ENCODE measurements at places on chromosomes 5 and 9.

- no peak for DNase-seq
These were observed 24.0 kb downstream of the ZDHHC11B start for GRCh38 chr5:760363-761058.

- no peak for DNase-seq
These were observed 39.5 kb downstream of the ADAMTS12 start for GRCh38 chr5:33852319-33852718.

DNA sequence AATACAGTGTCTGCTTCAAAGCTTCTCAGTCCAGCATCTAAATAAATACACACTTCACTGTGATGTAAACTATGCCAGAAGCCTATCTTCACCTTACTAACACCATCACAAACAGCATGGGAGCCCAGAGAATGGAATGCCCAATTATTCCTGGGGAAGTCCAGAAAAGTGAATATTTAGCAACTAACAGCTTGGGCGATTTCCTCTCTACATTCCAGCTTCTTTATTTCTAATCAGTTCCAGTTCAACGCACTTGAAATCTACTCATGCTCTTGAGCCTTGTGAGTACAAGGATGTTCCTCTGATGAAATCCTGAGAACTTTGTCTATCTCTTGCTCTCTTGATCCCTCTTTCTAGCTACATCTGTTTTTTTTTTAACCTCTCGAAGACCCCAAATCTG, 100.4 kb upstream of the C9orf72 start:
- no peak for DNase-seq

- no peak for DNase-seq
These were observed 289.9 kb downstream of the KCTD16 start for GRCh38 chr5:144460600-144460999.

- DNase-seq: no peak
These were observed 525 bp upstream of the AK3 start for GRCh38 chr9:4741365-4742089.

DNA sequence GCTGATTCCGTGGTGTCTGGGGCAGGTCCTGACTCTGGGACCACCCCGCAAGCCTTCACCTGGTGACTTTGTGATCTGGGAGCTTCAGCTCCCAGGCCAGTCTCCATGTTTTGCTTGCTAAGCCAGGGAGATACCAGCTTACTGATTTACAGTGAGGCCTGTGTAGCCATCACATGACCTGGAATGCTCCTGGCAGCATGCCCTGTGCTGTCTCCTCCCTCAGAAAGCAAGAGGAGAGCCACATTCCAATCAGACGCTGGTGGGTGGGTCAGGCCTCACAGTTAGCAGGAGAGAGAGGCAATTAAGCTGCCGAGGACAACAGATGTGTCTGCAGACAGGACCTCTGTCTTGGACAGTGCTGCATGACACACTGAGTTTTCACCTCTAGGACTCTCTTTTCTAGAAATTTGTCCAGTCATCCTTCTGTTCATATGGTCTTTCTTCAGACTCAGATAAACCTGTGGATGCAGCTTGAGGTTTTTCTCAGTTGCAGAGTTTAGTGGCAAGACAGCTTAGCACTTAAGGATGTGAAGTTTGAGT, 24.4 kb upstream of the GRPEL2 start:
- no peak for DNase-seq

GRCh38 chr9:71986900-71987299, 73.5 kb downstream of the C9orf57 start:
- no peak for DNase-seq

- no peak for DNase-seq
These were observed 44.8 kb downstream of the PHF2 start for GRCh38 chr9:93620881-93621820.

DNA sequence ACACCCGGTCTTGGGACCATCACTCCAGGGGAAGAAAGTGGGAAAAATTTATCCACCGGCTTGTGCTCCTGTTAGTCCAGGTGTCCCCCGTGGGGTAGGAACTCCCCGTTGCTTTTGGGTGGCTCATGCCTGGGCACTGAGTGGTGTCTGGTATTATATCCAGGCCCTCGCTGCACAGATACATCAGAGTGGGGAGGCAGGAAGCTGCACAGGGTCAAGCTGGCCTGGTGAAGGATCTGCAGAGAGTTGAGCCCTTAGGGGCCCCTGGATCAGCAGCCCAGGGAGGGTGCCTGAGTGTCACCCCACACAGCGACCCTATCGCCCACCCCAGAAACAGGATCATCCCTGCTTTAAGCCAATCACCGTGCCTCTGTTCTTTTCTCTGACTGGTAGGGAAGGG, 24.4 kb upstream of the COL5A1 start:
- no peak for DNase-seq

DNA sequence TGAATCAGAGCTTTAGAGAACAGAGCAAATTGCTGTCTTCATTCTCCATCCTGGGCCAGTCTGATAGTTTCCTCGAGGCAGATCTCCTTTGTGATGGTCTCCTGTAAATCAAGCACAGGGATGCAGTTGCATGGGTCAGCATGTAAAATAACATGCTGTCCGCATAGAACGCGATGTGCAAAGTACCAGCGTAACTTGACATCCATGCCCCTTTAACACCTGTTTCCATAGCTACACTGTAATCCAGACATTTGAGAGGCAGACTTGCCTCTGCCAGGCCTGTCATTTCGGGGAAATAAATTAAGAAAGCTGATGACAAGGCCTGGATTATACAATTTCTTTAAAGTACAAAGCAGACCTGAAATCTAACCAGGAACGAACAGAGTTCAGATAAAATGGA, 413.5 kb downstream of the TLE4 start:
- DNase-seq: no peak

- no peak for DNase-seq
These were observed 27.2 kb downstream of the CCDC69 start for GRCh38 chr5:151196556-151197290.

- DNase-seq: no peak
These were observed 27.9 kb downstream of the ERCC6L2 start for GRCh38 chr9:95903398-95903797.

DNA sequence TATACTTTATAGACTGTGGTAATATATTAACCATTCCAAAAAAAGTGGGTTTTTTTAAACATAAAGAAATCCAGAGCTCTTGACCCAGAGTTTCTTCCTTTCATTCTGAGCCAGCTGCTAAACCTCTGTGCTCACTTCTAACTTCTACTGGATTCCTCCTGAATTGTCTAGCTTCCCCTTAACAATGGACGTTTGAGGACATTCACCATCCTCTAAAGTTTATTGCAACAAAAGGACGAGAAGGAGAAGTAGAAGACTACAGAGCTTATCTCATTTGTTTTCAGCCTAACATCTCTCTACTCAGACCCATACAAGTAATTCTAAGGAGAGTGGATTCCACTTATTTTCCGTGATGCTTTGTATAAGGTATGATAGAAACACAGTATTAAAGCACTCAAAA, 284.2 kb downstream of the MAST4 start:
- no peak for DNase-seq

DNA sequence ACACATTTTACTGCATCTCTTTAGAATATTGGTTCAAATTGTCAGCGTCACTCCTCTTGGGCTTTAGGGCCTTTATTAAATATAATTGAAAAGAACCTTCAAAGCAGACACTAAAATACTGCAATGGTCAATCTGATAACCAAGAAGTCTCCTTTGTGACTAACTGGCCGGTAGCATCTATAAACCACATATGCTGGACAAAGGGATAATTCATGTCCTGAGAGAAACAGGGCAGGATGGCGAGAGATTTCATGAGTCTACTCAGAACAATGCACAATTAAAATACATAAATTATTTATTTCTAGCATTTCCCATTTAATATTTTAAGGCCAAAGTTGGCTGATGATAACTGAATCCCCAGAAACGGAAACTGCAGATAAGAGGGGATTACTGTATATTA, 1083.4 kb upstream of the CDH18 start:
- DNase-seq: no peak

DNA sequence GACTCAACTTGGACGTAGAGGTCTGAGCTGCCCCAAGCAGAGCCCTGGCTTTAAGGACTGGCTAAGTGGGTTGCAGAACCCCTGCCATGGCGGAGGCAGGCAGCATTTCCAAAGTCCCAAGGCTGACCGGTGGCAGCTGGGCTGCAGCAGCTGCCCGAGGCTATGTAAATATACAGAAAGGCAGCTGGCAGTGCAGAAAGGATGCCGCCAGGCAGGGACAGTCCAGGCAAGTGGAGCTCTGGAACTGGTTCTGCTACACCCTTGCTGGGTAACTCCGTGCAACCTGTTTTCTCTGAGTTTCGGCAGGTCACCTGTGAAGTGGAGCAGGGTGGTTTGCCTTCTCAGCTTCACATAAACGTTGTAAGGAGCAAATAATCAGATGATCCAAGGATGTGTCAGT, 46.0 kb downstream of the SHB start:
- DNase-seq: no peak

DNA sequence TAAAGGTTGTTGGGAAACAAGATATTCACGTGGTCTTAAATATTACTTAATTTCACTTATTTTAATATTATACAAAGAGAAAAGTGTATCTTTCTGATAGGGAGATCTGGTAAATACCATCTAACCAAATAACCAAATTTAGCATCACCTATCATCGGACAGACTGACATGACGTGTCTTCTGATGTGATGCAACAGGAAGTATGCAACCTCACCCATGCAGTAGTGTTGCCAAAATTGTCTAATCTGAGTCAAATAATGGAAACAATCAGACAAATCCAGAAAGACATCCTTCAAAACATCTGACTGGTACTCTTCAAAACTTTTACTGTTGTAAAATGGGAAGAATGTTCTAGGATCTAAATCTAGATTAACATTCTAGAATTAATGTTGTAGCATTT, 148.0 kb downstream of the FGF1 start:
- no peak for DNase-seq

DNA sequence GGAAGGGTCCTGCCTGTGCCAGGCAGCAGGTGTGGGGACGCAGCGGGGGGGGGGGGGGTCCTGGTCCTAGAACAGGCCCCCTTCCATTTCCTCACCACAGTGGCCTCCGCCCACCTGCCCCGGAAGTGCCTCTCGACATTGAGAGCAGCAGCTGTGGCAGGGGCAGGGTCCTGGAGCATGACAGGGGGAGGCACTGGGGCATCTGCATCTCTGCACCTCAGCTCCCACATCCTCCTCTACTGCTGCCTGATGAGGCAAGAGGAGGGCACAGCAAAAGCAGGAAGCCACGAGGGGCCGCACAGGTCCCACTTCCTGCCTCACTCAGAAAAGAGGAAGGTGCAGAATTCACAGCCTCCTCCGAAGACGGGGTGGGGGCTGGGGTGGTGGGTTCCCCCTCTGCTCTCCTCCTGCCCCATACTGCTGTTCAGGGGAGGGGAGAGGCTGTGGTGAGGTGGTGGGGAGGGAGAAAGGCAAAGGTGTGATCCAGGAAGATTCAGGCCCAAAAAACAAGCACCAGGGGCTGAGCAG, 14.8 kb downstream of the AKNA start:
- DNase-seq: peak; percentile 71

GRCh38 chr9:129436751-129437625, 183.9 kb downstream of the C9orf50 start:
- no peak for DNase-seq

DNA sequence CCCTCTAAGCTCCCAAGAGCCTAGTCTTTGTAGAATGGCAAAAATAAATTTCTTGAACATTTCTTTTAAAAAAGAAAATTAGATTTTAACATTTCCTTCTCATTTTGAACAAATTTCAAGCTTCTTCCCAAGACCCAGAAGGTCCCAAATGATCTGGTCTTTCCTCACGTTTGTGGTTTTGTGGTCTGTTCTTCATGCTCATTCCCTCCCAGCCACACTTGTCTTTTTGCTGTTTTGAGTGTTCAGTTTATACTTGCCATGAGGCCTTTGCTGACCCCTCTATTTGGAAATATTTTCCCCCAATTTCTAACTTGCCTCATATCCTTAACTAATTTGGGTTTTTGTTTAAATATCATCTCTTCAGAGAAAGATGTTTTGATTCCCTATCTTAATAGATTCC, 133.4 kb upstream of the PAPPA start:
- no peak for DNase-seq

GRCh38 chr5:170393235-170393634, 4.1 kb upstream of the KCNMB1 start:
- DNase-seq: peak; percentile 24

- DNase-seq: no peak
These were observed 67.6 kb upstream of the TBCA start for GRCh38 chr5:77843570-77844372.

- DNase-seq: no peak
These were observed 101.9 kb downstream of the MTRR start for GRCh38 chr5:7970816-7971215.

DNA sequence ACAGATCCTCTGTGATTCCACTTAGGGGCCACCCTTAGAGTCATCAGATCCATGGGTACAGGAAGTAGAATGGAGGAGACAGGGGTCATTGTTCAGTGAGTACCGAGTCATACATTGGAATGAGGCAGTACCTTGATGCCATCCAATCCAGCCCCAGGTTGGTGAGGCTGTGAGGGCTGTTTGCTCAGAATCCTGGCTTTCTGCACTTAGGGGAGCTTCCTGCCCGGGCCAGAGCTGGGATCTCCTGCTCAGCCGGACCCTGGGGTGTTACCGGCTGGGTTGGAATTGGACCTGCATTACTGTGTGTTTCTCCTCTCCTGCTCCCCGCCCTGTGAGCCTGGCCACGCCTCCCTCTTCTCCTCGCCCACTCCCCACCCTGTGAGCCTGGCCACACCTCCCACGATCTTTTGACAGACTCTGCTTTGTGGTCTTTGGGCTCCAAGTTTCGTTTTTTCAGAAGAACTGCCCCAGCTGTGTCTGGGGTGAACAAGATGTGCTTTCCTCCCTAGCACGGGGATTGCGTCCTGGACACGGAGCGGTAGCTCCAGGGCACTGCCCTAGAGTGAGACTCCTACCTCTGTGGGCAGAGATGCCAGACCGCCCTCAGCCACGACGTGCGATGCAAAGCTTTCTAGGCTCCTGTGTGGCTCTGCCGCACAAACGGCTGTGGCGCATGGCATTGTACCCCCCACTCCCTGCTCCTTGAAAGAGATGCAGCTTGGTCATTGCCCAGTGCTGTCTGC, 15.4 kb downstream of the TRAF2 start:
- DNase-seq: peak; percentile 57

DNA sequence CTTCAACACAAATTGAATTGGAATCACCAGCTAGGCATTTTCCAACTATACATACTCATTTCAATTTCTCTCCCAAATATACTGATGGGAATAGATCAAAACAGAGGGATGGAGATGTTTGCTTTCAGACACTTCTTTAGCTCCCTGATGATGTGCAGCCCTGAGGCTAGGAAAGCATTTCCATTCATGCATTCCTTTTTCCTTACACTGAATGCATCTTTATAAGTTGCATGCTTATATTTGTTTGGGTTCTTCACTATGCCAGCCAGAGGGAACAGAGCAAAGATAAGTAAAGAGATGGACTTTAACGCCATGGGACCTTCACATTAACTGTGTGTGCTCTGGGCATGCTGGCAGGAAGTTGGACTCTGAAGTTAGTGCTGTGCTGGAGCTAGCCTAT, 696.5 kb upstream of the CDH9 start:
- DNase-seq: no peak

- DNase-seq: no peak
These were observed 719 bp downstream of the MIGA2 start for GRCh38 chr9:129036923-129037766.

- no peak for DNase-seq
These were observed 288.1 kb upstream of the EFNA5 start for GRCh38 chr5:107958861-107959260.

- DNase-seq: no peak
These were observed 11.8 kb upstream of the GPR151 start for GRCh38 chr5:146527785-146528184.
